ENCODE measurements at places on chromosomes 2 and 18.

GRCh38 chr2:233399306-233400225, 45.3 kb downstream of the DGKD start:
- peak; percentile 63 for DNase-seq

- no peak for DNase-seq
These were observed 259.3 kb downstream of the NRXN1 start for GRCh38 chr2:50772607-50773006.

GRCh38 chr2:148681443-148681842, 36.9 kb downstream of the EPC2 start:
- no peak for DNase-seq

- DNase-seq: no peak
These were observed 853 bp upstream of the OSBPL6 start for GRCh38 chr2:178193496-178193822.

DNA sequence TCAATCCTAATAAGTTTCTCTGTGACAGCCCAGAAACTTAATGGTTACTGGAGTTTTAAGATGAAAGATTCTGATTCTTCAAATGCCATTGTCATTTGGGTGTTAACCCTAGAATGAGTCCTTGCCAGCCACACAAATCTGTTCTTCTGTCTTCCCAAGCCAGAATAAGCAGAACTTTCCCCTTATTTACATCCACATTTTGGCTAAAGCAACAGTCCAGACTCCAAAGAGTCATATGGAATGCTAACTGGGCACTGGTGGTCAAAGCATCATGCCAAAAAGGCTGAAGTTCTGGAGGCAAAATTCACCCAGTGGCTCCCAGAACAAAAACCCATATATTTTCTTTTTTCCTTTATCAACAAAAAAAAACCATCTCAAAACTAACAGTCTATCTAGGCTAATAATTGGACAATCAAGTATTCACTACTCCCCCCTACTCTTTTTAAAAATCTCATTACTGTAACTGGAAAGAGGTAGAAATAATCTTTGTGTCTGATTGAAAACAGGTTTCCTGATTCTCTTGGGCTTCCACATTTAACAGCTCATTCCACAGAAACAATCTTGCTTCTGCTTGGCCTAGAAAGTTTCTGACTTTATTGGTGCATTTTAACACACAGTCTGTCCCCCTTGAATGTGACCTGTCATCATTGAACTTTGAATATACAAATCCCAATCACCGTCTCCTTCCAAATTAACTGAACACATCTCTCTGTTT, 89.6 kb upstream of the SETBP1 start:
- DNase-seq: no peak

DNA sequence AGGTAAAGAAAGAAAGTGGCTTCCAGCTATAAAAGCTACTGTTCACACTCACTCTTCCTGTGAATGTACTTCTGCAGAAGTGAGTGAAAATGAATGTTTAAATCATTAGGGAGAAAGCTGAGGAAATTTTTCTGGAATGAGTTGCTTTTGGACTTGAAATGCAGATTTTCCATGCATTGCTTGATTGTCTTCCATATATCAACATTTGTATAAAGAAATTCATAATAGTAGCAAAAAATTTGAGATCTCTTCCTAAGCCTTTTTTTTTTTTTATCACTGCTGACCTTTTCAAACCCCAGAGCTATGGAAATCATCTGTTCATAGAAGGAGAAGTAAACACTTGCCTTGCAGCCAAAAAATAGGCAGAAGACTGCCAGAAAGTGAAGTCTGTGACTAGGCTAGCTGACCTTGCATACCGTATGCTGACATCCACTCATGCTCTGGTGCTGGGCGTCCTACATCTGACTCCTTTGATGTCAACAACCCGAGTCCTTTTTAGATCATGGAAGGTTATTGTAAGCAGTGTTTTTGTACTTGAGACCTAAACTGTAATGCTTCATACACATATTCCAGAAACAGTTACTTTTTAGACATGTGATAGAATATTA, 154.5 kb upstream of the RASGRP3 start:
- DNase-seq: no peak

- DNase-seq: no peak
These were observed 66.6 kb downstream of the MYL12B start for GRCh38 chr18:3328532-3328931.

DNA sequence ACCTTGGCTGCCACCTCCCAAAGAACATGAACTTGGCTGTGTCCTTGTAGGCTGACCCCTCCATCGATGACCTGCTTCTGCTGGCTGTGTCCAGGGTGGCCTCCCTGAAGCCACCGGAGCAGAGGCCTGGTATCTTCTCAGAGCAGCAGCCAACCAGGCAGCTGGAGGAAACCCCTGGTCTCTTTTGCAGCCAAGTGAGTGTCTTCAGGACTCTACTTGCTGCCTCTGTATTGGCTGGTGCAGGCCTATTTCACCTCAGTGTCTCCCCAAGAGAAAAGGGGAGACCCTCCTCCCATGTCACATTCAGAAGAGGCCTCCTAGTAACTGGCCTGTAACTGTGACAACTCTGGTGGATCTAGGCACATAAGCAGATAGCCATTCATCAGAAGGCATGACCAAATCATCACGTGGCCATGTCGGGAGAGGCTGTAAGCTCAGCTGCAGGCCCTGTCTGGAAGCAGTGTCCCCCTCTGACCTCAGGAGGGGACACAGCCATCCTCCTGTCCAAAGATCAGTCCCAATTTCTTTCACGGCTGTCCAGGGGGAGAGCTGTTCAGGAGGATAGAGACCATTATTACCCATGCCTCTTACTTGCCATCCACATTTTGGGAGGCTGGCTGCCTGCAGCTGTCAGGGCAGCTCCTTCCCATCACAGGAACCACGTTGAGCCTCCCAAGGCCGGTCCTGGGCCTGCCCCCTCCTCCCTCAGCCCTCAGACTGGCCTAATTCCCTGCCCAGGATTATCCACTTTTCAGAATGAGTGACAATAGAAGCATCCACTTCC, 20.9 kb upstream of the ROCK2 start:
- DNase-seq: no peak

- no peak for DNase-seq
These were observed 59.4 kb upstream of the SH3RF3 start for GRCh38 chr2:109069331-109070194.

DNA sequence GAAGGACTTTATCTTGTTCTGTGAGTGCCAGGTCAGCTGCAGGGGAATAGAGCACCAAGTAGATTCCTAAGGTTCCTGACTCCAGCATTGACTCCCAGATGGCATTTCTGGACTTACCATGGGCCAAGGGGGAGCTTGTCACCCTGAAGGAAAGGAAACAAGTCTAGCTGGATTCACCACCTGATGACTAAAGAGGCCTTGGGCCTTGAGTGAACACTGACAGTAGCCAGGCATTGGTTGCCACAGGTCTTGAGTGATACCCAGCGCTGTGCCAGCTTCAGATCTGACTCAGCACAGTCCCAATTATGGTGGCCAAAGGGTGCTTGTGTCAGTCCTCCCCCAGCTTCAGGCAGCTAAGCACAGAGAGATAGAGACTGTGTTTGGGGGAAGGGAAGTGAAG, 40.1 kb upstream of the CAPN13 start:
- no peak for DNase-seq

DNA sequence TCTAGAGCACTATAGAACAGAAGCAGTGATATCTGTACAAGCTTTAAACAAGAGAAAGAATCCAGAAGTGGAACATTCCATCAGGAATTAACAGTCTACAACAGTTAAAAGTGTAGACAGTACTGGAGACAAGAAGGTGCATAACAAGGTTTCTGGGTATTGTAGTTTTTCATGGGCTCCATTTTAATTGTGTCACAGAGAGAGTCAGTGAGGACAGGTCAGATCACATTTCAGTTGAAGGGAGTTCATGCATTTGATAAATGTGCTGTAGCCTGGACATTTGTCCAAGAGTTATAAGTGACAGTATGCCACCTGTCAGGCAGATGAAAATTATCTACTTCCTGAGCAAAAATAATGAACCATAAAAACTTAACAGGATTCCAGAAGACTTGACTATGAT, 328.6 kb downstream of the CNTNAP5 start:
- DNase-seq: no peak

DNA sequence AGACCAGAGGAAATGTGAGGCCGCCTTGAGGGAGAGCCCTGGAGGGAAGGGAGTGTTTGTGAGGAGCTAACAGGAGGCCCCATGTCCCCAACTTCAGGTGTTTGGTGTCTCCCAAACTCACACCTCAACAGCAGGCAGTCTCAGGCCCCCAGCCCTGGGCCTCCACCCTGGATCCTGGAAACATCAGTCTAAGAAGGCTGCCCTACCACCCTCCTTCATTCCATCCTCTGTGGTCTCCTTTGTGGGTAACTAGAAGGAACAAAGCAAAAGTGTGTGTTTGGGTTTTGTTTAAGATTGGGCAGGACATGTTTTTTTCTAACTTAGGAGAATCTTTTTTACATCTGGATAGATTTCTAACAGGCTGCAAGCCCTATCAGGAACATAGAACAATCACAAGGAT, 404.3 kb downstream of the BCL11A start:
- DNase-seq: no peak

GRCh38 chr2:7020468-7020867, 103.3 kb downstream of the RNF144A start:
- DNase-seq: no peak

- DNase-seq: no peak
These were observed 201.0 kb downstream of the GLI2 start for GRCh38 chr2:120936476-120937334.

Measured in T-helper 2 cell (primary cell).